ENCODE measurements at places on chromosomes 4 and X. TPM values are rescaled to one million over a fixed set of nuclear protein-coding genes. Genes with fewer than 3 reads are reported as not detected.
A peak's percentile ranks its signal among the peaks of the same experiment; 100 is the strongest.

DNA sequence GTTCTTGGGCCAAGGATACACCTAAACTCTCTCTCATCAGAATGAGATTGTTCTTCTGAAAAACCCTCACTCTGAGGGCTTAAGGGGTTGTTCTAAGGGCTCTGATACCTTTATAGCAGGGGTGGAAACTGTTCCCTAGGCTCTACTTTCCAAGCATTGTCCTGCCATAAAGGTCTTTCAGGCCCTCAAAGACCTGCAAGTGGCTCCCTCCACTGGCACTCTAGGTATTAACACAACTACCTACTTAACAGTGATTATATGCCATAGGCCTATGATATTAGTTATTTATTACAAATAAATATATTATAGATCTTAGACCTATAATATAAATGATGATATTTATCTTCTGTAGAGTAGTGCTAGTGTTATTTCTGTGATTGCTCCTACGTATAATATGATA lies 473.7 kb upstream of the RPS6KA3 start:
- DNase-seq = no peak
- H3K27me3 ChIP-seq = no peaks in the 10 kb centered on the region
- no peak overlapping the region for H3K27ac ChIP-seq
- H3K4me3 ChIP-seq = no peak overlapping the region
- no peaks in the 10 kb centered on the region for H3K4me1 ChIP-seq
- no peaks in the 10 kb centered on the region for H3K36me3 ChIP-seq

GRCh38 chr4:140131675-140132229 lies 22.2 kb downstream of the MAML3 start:
- no peaks in the 10 kb centered on the region for H3K27me3 ChIP-seq
- no peak overlapping the region for H3K4me3 ChIP-seq
- no peak overlapping the region for H3K27ac ChIP-seq
- H3K36me3 ChIP-seq = no peaks in the 10 kb centered on the region
- no peaks in the 10 kb centered on the region for H3K4me1 ChIP-seq

- H3K27me3 ChIP-seq = peaks cover 8% of the 10 kb centered on the region
- no peaks in the 10 kb centered on the region for H3K36me3 ChIP-seq
- no peak for DNase-seq
- peaks cover 18% of the 10 kb centered on the region for H3K4me1 ChIP-seq
Observed at GRCh38 chr4:7524064-7524682, 89.4 kb upstream of the PSAPL1 start.

GRCh38 chrX:23127586-23127985 lies 127.8 kb downstream of the DDX53 start:
- DNase-seq = no peak
- no peaks in the 10 kb centered on the region for H3K27me3 ChIP-seq
- H3K4me1 ChIP-seq = peaks cover 5% of the 10 kb centered on the region
- H3K4me3 ChIP-seq = no peak overlapping the region
- no peak overlapping the region for H3K27ac ChIP-seq
- no peaks in the 10 kb centered on the region for H3K36me3 ChIP-seq

- H3K4me1 ChIP-seq = no peaks in the 10 kb centered on the region
- H3K4me3 ChIP-seq = no peak overlapping the region
- no peak overlapping the region for H3K27ac ChIP-seq
- H3K36me3 ChIP-seq = no peaks in the 10 kb centered on the region
Observed at GRCh38 chr4:133424605-133425004, 275.5 kb downstream of the PCDH10 start.

GRCh38 chr4:4640692-4641091 lies 98.8 kb upstream of the STX18 start:
- no peak overlapping the region for H3K4me3 ChIP-seq
- no peak for DNase-seq
- no peak overlapping the region for H3K27ac ChIP-seq
- no peaks in the 10 kb centered on the region for H3K4me1 ChIP-seq

DNA sequence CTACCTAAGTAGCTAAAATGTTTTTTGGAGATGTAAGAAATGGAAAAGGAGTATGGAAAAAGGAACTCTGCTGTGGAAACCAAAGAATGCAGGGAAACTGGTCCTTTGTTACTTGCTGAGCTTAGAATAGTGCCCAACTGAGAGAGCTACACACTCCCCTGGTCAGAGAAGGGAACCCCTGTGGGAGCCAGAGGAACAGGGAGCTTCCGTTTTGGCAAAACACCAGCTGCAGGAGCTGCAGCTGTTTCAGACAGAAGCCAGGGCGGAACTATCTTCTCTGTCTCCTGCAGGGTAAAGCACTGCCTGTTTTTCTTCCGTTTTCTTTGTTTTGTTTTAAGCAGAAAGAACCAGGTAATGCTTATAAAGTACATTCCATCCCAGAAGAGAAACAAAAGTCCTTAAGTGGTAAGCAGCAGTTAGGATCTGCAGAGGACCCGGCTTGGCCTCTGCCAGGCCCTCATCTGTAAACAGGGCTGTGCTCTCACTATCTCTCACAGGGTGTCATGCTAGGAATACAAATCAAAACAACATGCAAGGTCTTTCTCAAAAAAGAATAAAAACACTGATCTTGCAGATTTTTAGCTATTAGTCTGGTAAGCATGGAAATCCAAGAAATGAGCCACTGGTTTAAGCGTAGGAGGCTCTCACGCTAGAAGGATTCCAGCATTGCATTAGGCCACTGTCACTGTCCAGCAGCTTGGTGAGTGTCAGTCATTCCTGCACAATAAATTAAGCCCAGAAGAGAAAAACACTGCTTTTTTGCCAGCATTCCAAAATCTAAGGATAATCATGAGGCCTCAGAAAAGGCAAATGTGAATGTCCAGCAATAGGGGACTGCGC lies 76.1 kb downstream of the CHST7 start:
- H3K27me3 ChIP-seq = no peaks in the 10 kb centered on the region
- H3K4me3 ChIP-seq = peak overlapping the region; percentile 44
- peak; percentile 70 for DNase-seq
- peak overlapping the region; percentile 55 for H3K27ac ChIP-seq

DNA sequence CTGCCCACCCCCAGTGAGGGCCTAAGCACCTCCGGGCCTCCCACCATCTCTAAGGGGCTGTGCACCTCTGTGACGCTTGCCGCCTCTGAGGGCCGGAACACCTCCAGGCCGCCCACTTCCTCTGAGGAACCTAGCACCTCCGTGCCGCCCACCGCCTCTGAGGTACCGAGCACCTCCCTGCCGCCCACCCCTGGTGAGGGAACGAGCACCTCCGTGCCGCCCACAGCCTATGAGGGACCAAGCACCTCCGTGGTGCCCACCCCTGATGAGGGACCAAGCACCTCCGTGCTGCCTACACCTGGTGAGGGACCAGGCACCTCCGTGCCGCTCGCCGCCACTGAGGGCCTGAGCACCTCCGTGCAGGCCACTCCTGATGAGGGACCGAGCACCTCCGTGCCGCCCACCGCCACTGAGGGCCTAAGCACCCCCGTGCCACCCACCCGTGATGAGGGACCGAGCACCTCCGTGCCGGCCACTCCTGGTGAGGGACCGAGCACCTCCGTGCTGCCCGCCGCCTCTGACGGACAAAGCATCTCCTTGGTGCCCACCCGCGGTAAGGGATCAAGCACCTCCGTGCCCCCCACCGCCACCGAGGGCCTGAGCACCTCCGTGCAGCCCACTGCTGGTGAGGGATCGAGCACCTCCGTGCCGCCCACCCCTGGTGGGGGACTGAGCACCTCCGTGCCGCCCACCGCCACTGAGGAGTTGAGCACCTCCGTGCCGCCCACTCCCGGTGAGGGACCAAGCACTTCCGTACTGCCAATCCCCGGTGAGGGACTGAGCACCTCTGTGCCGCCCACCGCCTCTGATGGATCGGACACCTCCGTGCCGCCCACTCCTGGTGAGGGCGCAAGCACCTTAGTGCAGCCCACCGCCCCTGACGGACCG lies 977 bp downstream of the MAGEE1 start:
- peak overlapping the region; percentile 65 for H3K4me3 ChIP-seq
- H3K4me1 ChIP-seq = no peaks in the 10 kb centered on the region
- H3K27me3 ChIP-seq = no peaks in the 10 kb centered on the region
- no peak for DNase-seq
- no peak overlapping the region for H3K27ac ChIP-seq
- no peaks in the 10 kb centered on the region for H3K36me3 ChIP-seq

DNA sequence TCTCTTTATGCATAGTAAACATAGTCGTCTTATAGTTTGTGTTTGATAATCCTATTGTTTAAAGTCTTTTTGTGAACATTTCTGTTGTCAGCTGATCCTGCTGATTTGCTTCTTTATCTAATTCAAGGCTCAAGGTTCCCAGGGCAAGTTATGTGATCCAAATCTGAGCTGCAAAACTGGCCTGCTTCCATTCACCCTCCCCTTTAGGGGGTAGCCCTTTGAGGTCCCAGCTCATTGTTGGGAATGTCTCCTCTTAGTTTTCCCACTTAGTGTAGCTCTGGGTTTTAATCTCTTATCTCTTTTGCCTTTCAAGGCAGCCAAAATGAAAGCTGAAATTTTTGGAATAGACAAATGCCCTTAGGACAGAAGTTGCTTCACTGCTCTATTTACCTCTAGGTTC lies 40.2 kb upstream of the MAGED1 start:
- no peak for DNase-seq
- no peaks in the 10 kb centered on the region for H3K36me3 ChIP-seq
- no peak overlapping the region for H3K4me3 ChIP-seq
- no peaks in the 10 kb centered on the region for H3K27me3 ChIP-seq

DNA sequence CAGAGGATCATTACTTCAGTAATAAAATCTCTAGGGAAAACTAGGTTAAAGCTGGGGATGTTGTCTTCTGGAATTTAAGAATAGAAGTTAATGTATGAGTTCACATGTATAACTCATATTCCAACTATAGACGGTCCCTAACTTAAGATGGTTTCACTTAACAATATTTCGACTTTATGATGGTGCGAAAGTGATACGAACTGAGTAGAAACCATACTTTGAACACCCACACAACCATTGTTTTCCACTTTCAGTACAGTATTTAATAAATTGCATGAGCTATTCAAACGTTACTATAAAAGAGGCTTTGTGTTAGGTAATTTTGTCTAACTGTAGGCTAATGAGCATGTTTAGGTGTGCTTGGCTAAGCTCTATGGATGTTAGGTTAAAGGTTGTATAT lies 38.7 kb downstream of the CCSER1 start:
- H3K4me3 ChIP-seq = no peak overlapping the region
- H3K27ac ChIP-seq = no peak overlapping the region

DNA sequence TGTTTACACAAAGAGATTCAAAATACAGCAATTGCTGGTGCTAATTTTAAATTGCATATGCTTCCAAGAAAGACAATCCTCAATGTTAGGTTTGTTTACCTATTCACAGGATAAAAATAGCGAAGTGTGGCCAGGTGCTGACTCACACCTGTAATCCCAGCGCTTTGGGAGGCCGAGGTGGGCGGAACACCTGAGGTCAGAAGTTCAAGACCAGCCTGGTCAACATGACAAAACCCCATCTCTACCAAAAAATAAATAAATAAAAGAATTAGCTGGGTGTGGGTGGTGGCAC lies 77.7 kb downstream of the OPHN1 start:
- no peaks in the 10 kb centered on the region for H3K36me3 ChIP-seq
- no peak overlapping the region for H3K4me3 ChIP-seq
- no peaks in the 10 kb centered on the region for H3K27me3 ChIP-seq
- no peak overlapping the region for H3K27ac ChIP-seq
- DNase-seq = no peak
- H3K4me1 ChIP-seq = no peaks in the 10 kb centered on the region

DNA sequence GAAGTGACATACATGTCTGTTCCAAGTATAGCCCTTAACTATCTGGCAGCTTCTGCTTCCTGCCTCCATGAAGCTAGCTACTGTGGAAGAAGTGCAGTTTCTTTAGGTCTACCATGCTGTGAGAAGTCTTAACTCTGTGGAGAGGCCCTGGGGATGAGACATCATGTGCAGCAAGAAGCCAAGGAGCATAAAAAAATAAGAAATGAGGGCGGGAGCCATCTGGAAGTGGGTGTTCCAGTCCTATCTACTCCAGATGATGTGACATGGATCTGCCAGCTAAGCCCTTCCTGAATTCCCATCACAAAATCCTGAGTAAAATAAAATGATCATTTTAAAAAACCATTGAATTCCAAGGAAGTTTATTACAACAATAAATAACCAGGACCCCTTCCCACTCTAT lies 87.9 kb upstream of the TBC1D9 start:
- no peaks in the 10 kb centered on the region for H3K4me1 ChIP-seq
- H3K36me3 ChIP-seq = no peaks in the 10 kb centered on the region
- no peaks in the 10 kb centered on the region for H3K27me3 ChIP-seq
- no peak overlapping the region for H3K4me3 ChIP-seq

- no peaks in the 10 kb centered on the region for H3K36me3 ChIP-seq
- no peak for DNase-seq
- H3K4me3 ChIP-seq = no peak overlapping the region
- no peak overlapping the region for H3K27ac ChIP-seq
Observed at GRCh38 chr4:61443813-61444510, 243.8 kb downstream of the ADGRL3 start.

GRCh38 chr4:183255487-183255886 lies 64.6 kb downstream of the CLDN22 start:
- H3K4me1 ChIP-seq = no peaks in the 10 kb centered on the region
- no peak overlapping the region for H3K4me3 ChIP-seq
- no peaks in the 10 kb centered on the region for H3K36me3 ChIP-seq

- H3K27ac ChIP-seq = no peak overlapping the region
- peaks cover 6% of the 10 kb centered on the region for H3K4me1 ChIP-seq
- no peak overlapping the region for H3K4me3 ChIP-seq
Observed at GRCh38 chr4:108982402-108983185, 219.7 kb upstream of the ETNPPL start.

DNA sequence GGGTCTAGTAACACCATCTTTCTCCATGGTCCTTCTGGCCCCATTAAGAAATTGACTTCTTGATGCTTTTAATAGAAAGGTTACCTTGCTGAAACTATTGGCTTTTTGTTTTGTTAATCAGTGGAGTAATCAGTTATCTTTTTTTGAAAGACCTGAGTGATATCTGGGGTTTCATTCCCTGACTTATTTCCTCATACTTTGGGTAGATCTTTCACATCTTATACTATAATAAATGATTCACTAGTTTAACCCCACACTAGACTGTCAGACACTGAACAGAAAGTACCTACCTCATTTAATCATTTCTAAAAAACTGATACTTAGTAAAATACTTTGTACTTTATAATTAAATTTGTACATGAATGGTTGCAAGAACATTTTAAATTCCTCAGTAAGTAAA lies 1021.1 kb downstream of the STIM2 start:
- no peak for DNase-seq
- no peaks in the 10 kb centered on the region for H3K36me3 ChIP-seq
- H3K4me3 ChIP-seq = no peak overlapping the region

The MAGEA8 gene
- not detected for total RNA-seq

The RTL5 gene
- total RNA-seq = 0.18 TPM

The TMEM128 gene
- total RNA-seq = 25.5 TPM

The FOXO4 gene
- total RNA-seq = 11.0 TPM

The CCDC158 gene
- total RNA-seq = not detected

The ASB11 gene
- total RNA-seq = 0.05 TPM

The NXF2 gene
- not detected for total RNA-seq

The H2AZ1 gene
- 794 TPM for total RNA-seq

The RASSF6 gene
- 0.08 TPM for total RNA-seq
